ENCODE measurements at places on chromosomes 13 and 19.

DNA sequence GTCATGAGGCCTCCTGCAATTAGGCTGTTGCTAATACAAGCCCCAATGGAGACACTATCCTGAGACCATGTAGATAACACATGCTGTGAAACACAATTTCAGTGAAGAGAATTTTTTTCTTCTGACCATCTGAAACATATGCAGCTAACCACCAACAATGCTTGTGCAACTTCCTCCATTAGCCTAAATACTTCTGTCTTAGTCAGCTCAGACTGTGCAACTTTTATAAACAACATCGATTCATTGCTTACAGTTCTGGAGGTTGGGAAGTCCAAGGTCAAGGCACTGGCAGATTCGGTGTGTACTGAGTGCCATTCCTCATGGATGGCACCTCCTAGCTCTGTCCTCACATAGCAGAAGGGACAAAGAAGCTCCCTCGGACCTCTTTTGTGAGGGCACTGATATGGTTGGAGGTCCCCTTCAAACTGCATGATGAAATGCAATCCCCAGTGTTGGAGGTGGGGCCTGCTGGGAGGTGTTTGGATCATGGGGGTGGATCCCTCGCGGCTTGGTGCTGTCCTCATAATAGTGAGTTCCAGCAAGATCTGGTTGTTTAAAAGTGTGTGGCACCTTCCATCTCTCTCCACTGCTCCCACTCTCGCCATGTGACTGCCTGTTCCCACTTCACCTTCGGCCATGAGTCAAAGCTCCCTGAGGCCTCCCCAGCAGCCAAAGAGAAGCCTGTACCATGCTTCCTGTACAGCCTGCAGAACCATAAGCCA, 27.7 kb downstream of the STK24 start:
- no peak for DNase-seq

DNA sequence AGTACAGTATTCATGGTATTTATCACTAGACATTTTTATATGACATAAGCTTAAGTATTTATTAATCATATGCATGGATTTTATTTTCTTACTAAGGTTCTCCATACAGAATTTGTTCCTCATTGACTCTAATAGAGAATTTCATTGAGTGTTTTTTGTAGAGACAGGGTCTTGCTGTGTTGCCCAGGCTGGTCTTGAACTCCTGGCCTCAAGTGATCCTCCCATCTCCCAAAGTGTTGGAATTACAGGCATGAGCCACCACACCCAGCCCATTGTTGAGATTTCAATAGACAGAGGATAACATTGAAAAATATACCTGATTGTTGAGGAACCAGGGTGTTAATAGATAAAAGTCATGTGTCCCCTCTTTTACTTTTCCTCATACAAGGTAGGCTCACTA, 26.1 kb downstream of the IPO5 start:
- DNase-seq, result no peak

DNA sequence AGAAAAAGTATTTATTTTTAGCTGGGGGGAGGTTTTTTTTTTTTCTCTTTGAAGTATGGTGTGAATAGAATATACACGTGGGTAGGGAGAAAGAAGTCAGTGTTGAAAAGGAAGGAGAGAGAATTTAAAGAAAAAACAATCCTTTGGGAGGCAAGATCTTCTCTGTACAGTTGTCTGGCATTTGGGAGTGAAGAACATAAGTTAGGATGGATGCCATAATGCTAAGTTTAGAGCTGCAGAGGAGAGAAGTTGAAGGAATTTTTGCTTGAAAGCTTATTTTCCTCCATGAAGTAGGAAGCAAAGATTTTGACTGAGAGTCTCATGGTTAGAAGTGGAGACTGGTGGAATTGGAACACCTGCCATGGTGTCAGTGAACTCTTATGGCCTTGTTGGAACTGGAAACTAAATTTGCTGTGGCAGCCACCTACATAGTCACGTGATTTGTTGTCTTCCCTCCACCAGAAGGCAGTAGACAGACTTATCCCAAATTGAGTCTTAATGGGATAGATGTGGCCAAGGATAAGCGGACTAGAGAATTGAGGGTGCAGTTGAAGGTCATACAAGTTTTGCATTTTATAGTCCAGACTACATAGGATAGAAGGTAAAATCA, 22.0 kb downstream of the NDFIP2 start:
- no peak for DNase-seq

DNA sequence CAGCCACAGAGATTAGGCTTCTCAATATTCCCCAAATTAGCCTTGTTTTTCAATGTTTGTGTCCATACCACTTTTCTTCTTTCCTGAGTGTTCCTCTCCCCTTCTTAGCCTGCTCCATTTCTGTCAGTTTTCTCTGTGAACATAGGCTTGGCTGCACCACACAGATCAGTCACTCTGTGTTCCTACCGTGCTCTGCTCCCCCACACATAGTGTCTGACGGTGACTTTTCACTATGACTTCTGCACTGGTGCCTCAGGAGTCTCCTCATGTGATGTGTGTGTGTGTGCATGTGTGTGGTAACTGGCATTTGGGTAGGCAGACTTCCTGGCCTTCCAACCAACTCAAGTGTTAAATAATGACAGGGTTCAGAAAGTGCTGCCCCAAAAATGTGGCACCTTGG, 47.9 kb upstream of the MYCBP2 start:
- DNase-seq, result no peak

DNA sequence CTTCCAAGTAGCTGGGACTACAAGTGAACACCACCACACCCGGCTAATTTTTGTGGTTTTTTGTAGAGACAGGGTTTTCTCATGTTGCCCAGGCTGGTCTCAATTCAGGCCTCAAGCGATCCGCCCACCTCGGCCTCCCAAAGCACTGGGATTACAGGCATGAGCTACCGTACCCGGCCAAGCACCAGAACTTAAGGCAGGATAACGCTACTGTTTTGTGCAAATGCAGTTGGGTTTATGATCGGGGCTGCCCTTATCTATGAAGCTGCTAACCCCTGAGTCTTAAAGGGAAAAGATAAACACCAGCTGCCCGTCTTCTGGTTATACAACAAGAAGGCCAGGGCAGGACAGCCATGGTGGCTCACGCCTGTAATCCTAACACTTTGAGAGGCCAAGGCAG, 12.6 kb upstream of the TM6SF2 start:
- no peak for DNase-seq

GRCh38 chr13:101942535-101943157, 459.2 kb downstream of the FGF14 start:
- peak; percentile 23 for DNase-seq

GRCh38 chr19:4536798-4537197, 1.8 kb upstream of the PLIN5 start:
- no peak for DNase-seq
